Globus pallidus (tissue), 1 donor: ENCODE measurements at places on chromosomes 3 and 15.

GRCh38 chr3:126343649-126344035, 13.6 kb downstream of the KLF15 start:
- DNase-seq: no peak

GRCh38 chr15:76648732-76649444, 256.3 kb downstream of the SCAPER start:
- DNase-seq: no peak

DNA sequence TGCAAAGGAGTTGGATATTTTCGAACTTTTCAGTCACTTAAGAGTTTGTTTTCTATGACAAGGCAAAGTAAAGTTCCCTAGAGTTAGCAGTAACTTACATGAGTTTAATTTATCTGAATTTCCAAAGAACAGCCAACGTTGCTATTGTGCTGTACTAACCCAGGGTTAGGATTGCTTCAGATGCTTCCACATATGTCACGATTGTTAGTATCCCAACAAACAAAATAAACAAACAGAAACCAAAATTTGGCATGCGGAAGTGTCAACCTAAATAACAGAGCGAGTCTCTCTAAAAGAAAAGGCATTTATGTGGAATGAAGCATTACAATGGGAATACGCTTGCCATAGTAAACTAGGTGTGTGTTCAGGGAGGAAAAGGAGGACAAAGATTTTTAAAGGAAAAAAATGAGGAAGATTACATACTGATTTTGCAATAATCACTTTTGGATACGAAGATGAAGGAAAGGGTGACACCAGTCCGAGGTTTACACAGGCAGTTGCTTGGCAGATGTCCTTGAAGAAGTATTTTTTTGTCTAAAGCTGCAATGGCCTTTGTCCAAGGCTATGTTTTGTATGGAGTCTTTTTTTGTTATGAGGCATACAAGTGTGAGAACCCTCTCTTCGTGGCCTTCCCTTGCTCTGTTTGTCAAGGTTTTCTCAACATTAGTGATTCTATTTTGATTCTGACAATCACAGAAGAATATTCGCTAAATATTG, 267.9 kb downstream of the GABRG3 start:
- DNase-seq: no peak

DNA sequence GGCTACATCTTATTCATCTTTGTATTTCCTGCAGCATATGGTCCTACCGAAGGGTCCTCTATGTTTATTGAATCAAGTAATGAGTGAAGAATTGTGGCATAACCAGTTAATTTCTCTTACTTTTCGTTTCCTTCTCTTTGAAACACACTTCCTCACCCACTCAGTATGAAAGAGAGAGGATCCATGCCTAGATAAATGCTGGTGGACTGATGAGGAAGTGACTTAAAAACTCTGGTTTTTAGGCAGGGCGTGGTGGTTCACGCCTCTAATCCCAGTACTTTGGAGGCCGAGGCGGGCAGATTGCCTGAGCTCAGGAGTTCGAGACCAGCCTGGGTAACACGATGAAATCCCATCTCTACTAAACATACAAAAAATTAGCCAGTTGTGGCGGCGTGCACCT, 2.2 kb upstream of the MB21D2 start:
- DNase-seq: no peak

GRCh38 chr3:195259154-195259474, 11.8 kb downstream of the XXYLT1 start:
- no peak for DNase-seq

- DNase-seq: no peak
Observed at GRCh38 chr3:30941342-30941741, 46.9 kb upstream of the GADL1 start.

GRCh38 chr3:27993051-27993450, 248.4 kb upstream of the CMC1 start:
- DNase-seq: no peak
